ENCODE measurements at places on chromosomes 5 and 9. TPM values are rescaled to one million over a fixed set of nuclear protein-coding genes. Genes with fewer than 3 reads are reported as not detected.

KIAA0825 gene
- polyA plus RNA-seq, result 0.27 TPM

PTRH1 gene
- polyA plus RNA-seq, result 14.0 TPM

SAPCD2 gene
- 0.22 TPM for polyA plus RNA-seq

C8G gene
- 3.1 TPM for polyA plus RNA-seq

FGFR4 gene
- 0.46 TPM for polyA plus RNA-seq

CYLC2 gene
- polyA plus RNA-seq, result not detected

SPACA9 gene
- polyA plus RNA-seq, result 4.6 TPM

TSLP gene
- 7.0 TPM for polyA plus RNA-seq

HMMR gene
- 0.50 TPM for polyA plus RNA-seq

AKNA gene
- 4.4 TPM for polyA plus RNA-seq

GALT gene
- 44.5 TPM for polyA plus RNA-seq

FCHO2 gene
- 7.0 TPM for polyA plus RNA-seq

PCDHGB7 gene
- 4.8 TPM for polyA plus RNA-seq

SLC45A2 gene
- polyA plus RNA-seq, result not detected

SH2D3C gene
- polyA plus RNA-seq, result 24.8 TPM

COL27A1 gene
- 2.7 TPM for polyA plus RNA-seq

ITK gene
- 0.25 TPM for polyA plus RNA-seq

NTNG2 gene
- 2.2 TPM for polyA plus RNA-seq

TRIM36 gene
- 0.25 TPM for polyA plus RNA-seq

ARHGEF37 gene
- 8.1 TPM for polyA plus RNA-seq

FCN2 gene
- 0.19 TPM for polyA plus RNA-seq

GNAQ gene
- polyA plus RNA-seq, result 4.8 TPM

CATSPER3 gene
- polyA plus RNA-seq, result 0.38 TPM

GALNT12 gene
- polyA plus RNA-seq, result 0.23 TPM

Data from heart left ventricle (tissue), 16 donors.